ENCODE measurements at places on chromosomes 16 and 17. TPM values are rescaled to one million over a fixed set of nuclear protein-coding genes. Genes with fewer than 3 reads are reported as not detected.

GRCh38 chr16:55505333-55506015 is 3.4 kb upstream of the LPCAT2 start:
- no peak for DNase-seq
- no peak overlapping the region for H3K27ac ChIP-seq
- no peak overlapping the region for H3K4me3 ChIP-seq
- no peaks in the 10 kb centered on the region for H3K36me3 ChIP-seq
- H3K27me3 ChIP-seq: peaks cover 12% of the 10 kb centered on the region
- H3K4me1 ChIP-seq: peaks cover 10% of the 10 kb centered on the region

Gene TPSG1
- total RNA-seq: not detected

Gene GALR2
- total RNA-seq: not detected

- no peak overlapping the region for H3K4me3 ChIP-seq
- no peaks in the 10 kb centered on the region for H3K36me3 ChIP-seq
- peaks cover 5% of the 10 kb centered on the region for H3K4me1 ChIP-seq
- DNase-seq: no peak
Measured at GRCh38 chr17:64111831-64112230, 18.1 kb downstream of the ERN1 start.

DNA sequence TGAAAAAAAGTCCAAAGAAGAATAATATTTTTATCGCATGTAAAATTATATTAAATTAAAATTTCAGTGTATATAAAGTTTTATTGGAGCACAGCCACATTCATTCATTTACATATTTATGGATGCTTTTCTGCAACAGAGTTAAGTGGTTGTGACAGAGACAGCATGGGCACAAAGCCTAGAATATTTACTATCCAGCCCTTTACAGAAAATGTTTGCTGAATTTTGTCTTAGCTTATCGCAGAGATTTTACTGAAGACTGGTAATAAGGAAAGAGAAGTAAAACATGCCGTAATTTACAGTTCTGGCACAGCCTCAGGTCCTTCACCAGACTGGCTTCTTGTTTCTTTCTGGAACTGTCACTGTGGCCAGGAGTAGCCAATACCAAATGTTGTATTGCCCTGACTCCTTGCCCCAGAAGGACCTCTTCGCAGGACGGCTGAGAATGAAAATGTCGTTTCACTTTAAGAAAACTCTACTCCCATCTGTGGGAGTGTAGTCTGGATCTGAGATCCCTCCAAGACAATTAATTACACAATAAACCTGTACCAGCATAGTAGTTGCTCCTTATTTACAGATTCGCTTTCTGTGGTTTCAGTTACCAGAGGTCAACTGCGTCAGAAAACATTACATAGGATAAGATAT is 94.9 kb upstream of the GOT2 start:
- no peaks in the 10 kb centered on the region for H3K36me3 ChIP-seq
- no peak overlapping the region for H3K27ac ChIP-seq
- no peaks in the 10 kb centered on the region for H3K27me3 ChIP-seq
- no peaks in the 10 kb centered on the region for H3K4me1 ChIP-seq

GRCh38 chr17:65013613-65014391 is 42.7 kb downstream of the GNA13 start:
- DNase-seq: no peak
- H3K4me1 ChIP-seq: peaks cover 1% of the 10 kb centered on the region
- no peak overlapping the region for H3K27ac ChIP-seq
- no peak overlapping the region for H3K4me3 ChIP-seq
- H3K27me3 ChIP-seq: no peaks in the 10 kb centered on the region

DNA sequence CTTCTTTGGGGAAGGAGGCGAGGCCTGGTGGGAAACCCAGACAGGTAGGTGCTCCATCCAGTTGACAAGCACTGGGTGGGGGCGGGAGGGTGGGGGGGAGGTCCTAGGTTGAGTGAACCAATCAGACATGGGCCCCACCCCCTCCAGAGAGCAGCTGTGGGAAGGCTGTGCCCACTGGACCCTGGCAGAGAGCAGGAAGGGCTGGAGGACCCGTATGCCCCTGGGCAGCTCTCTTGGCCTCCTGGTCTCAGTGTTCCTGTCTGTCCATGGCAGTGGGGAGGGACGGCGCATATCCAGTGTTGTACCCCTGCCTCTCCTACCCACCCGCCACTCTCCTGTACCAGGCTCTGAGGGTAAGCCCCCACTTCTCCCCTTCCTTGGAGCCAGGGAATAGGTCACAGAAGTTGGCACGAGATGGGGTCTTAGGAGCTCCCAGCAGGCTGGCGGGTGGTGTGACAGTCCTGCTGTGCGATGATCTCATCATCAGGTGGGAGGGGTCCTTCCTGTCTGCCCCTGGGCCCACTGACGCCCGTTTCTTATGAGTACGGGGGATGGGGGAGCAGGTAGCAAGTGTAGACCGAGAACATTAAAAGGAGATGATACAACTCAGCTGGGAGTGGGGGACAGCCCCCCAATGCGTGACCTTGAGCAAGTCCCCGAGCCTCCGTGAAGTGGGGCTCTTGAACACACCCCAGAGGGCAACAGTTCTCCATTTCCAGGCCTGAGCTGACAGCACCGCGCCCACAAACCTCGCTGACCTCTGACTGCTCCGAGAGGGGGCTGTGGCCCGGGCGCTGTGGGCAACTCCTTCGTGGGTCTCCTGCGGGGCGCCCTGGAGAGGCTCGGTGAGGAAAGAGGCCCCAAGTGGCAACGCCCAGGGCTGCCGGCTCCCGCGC is 1.2 kb upstream of the ZFPM1 start:
- H3K4me1 ChIP-seq: peaks cover 16% of the 10 kb centered on the region
- no peak for DNase-seq
- H3K27ac ChIP-seq: no peak overlapping the region
- peaks cover 70% of the 10 kb centered on the region for H3K27me3 ChIP-seq

Gene CTRB1
- not detected for total RNA-seq

DNA sequence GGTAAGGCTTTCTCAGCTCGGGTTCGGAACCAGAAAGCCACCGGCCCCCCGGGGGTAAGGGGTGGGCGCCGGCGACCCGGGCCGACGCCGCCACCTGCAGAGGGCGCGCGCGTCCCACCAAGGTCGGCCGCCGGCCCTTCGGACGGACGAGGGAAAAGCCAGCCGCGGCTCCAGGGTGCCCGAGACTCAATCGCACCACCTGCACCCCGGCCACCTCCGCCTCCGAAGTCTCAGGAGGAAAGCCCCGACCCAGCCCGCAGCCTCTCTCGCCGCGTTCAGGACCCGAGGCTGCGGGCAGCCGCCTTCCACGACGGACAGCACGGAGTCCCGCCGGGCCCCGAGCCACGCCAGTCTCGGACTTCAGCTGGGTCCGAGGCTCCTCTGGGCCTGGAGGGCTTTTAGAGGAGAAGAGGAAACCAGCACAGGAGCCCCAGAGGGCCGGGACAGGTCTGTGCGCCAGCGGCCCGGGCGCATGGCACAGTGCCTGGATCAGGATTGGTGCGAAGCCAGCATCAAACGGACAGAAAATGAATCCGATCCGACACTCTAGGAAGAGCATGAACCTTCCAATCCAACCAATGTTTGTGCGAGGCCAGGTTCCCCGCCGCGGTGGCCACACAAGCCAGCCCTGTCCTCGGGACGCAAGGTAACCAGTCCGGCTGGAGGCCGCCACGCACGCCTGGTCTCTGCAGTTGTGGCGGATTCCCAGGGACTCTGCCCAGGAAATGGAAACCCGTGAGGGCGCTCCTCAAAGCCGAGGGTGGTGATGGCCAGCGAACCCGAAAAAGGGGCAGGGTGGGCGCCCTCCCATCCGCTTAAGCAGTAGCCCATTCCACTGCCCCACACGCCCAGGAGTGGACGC is 6.7 kb downstream of the CBX8 start:
- H3K36me3 ChIP-seq: no peaks in the 10 kb centered on the region
- peaks cover 38% of the 10 kb centered on the region for H3K4me1 ChIP-seq
- H3K4me3 ChIP-seq: peak overlapping the region; percentile 54
- DNase-seq: peak; percentile 84
- H3K27me3 ChIP-seq: peaks cover 83% of the 10 kb centered on the region

Gene CA5A
- not detected for total RNA-seq

- H3K36me3 ChIP-seq: no peaks in the 10 kb centered on the region
- H3K4me1 ChIP-seq: peaks cover 10% of the 10 kb centered on the region
- DNase-seq: no peak
- H3K27me3 ChIP-seq: no peaks in the 10 kb centered on the region
- H3K27ac ChIP-seq: no peak overlapping the region
- no peak overlapping the region for H3K4me3 ChIP-seq
Measured at GRCh38 chr17:66549731-66550207, 247.4 kb downstream of the PRKCA start.

DNA sequence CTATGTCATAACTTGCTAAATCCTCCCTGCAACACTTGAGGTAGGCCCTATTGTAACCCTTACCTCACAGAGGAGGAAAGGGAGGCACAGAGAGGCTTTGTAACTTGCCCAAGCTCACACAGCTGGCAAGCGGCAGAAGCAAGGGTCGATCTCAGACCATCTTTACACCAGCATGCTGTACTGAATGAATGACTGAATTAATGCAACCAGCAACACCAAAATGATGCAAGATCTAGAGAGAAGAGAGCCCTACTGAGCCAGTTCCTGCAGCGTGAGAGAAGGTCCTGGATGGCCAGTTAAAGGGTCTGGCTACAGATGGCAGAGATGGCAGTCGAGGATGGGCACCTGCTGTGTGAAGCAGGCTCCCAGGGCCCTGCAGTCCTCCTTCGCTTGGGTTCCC is 8.2 kb upstream of the KLHL36 start:
- DNase-seq: no peak
- H3K27ac ChIP-seq: no peak overlapping the region
- peaks cover 5% of the 10 kb centered on the region for H3K27me3 ChIP-seq

Gene SENP3
- 91.6 TPM for total RNA-seq

GRCh38 chr16:15897834-15898254 is 9.4 kb upstream of the CEP20 start:
- no peak overlapping the region for H3K4me3 ChIP-seq
- H3K27me3 ChIP-seq: no peaks in the 10 kb centered on the region
- H3K36me3 ChIP-seq: no peaks in the 10 kb centered on the region
- H3K4me1 ChIP-seq: no peaks in the 10 kb centered on the region

DNA sequence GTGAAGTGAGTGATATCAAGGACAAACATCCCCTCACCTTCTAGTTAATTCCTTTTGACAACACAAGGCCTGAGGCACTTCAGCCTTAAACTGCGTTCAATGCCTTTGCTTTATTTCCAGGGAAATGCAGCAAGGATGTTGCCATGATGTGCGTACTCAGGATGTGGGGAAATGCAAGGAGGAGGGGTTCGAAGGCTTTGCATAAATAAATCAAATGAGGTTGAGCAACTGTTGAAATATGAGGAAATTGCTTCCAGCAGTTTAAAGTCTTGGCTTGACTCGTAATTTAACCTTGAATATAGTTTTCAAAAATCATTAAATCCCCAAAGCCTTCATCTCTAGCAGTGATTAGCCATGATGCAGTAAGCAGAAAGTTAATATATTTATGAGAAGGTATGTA is 81.8 kb upstream of the CCL2 start:
- H3K36me3 ChIP-seq: no peaks in the 10 kb centered on the region
- H3K4me3 ChIP-seq: no peak overlapping the region
- no peak overlapping the region for H3K27ac ChIP-seq
- peaks cover 2% of the 10 kb centered on the region for H3K4me1 ChIP-seq
- no peaks in the 10 kb centered on the region for H3K27me3 ChIP-seq

GRCh38 chr16:6709736-6710135 is 622.9 kb upstream of the RBFOX1 start:
- no peaks in the 10 kb centered on the region for H3K4me1 ChIP-seq
- DNase-seq: no peak
- H3K27ac ChIP-seq: no peak overlapping the region
- H3K4me3 ChIP-seq: no peak overlapping the region
- no peaks in the 10 kb centered on the region for H3K27me3 ChIP-seq
- no peaks in the 10 kb centered on the region for H3K36me3 ChIP-seq

DNA sequence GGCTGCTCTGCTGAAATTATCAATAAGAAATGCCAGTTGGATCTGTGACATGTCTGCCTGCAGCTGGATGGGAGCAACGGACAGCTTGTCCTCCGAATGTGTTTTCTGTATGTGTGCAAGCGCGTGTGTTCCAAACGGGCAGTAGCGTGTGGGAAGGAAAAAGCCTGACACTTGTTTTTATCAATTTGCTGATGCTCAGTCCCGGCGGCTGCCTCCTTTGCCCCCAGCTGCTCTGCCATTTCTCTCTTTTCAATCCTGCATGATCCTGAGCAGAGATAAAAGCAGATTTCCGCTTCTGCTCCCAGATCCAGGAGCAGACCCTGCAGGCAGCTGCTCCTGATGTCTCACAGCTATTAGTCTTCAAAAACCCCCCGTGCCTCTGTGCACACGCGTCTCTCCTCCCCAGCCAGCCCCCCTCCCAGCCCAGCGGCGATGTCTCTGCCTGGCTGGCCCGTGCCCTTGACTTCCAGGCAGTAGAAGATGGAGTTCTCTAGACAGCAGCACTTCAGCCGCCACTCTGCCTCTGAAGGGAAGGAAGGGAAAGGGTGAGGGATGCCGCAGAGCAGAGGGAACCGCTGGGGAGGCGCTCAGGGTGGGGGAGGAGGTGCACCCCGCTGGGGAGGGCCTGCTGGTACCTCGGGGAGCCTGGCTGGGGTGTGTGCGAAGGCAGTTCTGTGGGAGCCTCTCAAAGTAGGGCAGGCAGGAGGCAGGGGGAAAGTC is 4.1 kb downstream of the PRCD start:
- H3K27me3 ChIP-seq: peaks cover 37% of the 10 kb centered on the region
- peaks cover 26% of the 10 kb centered on the region for H3K4me1 ChIP-seq
- H3K36me3 ChIP-seq: no peaks in the 10 kb centered on the region
- no peak for DNase-seq
- H3K27ac ChIP-seq: no peak overlapping the region
- no peak overlapping the region for H3K4me3 ChIP-seq

Gene C17orf58
- total RNA-seq: 34.3 TPM

Gene GLIS2
- total RNA-seq: 1.3 TPM

DNA sequence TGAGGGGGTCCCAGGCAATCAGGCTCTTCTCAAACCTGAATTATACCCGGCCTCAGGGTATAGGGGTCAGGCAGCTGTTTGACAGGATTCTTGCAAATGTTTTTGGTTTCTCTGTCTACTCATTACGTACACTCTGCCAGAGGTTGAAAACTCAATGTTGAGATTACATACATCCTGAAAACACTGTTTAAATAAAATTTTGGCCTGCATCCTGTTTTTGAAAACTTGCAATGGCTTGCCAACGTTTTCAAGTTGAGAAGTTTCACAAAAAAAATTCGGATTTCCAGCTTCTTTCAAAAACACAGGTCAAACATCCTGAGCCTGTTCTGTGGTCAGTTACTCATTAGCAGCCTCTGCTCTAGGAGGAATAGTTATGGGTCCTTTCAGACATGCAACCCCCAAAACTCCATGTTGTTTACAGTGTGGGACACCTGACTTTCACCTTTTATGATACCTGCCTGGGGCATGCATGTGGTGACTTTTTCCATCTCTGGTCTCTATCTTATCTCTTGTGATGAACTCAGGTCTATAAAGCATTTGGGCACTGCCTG is 577.8 kb downstream of the WWOX start:
- no peak overlapping the region for H3K4me3 ChIP-seq
- DNase-seq: no peak
- no peaks in the 10 kb centered on the region for H3K27me3 ChIP-seq
- H3K36me3 ChIP-seq: no peaks in the 10 kb centered on the region
- peaks cover 19% of the 10 kb centered on the region for H3K4me1 ChIP-seq
